ENCODE measurements at places on chromosomes 3 and 15.

- DNase-seq = no peak
Measured at GRCh38 chr15:77519540-77519939, 98.9 kb downstream of the HMG20A start.

DNA sequence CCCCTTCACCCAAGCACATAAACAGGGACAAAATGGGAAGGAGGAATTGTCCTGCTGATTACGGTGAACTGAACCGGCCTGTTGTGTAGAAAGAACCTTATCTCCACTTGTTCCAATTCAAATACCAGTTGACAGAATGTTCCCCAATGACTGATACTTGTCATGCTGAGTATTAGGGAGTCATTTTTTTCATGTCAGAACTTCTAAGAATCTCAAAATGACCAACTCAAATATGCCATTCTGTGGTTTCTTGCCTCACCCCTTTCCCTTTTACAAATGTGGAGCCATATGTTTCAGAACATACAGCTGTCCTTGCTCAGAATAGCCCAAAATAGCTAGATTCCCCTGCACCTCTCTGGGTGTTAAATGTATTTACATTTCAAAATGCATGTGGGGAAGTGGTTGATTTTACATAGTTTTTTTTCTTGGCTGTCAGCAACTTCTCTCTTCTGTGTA, 405.9 kb upstream of the TBL1XR1 start:
- no peak for DNase-seq

DNA sequence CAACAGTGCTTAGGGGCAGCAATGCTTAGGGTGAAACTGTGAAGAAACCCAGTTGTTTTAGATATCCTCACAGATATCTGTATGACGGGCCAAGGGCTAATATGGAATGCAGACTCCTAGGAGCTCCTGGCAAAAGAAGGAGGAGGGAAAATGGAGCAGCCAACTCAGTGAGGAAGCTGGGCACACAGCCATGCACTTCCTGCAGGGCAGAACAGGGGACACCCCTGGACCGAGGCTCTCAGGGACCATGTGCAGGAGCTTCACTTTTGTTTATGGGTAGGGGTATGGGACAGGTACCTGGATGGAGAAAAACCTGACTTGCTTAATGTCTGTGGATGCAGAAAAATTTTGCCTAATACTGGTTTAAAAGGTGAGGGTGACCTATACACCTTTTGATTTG, 20.2 kb downstream of the NIPA1 start:
- no peak for DNase-seq

DNA sequence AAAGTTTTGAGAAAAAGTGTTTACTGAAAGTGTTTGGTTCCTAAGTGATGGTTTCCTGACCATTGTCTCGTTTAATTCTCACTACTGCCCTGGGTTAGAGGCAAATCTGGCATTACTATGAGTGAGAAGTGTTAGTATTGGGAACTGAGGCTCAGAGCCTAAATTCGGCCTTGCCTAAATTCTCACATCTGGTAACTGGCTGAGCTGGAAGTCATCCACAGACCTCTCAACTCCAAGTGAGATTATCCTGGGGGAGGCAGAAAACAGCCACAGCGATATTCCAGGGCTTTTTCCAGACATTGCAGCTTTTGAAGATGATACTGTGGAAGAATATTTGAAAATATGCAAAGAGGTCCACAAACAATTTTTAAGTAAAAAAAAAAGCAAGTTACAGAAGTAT, 85.1 kb upstream of the TRA2B start:
- DNase-seq = no peak

GRCh38 chr3:76061654-76062053, 276.3 kb upstream of the ZNF717 start:
- DNase-seq = no peak

Measured in suppressor macrophage treated with lipopolysaccharide for 1 hour (primary cell).